RCC 7860 (cell line): ENCODE measurements at places on chromosomes 1 and 21.

DNA sequence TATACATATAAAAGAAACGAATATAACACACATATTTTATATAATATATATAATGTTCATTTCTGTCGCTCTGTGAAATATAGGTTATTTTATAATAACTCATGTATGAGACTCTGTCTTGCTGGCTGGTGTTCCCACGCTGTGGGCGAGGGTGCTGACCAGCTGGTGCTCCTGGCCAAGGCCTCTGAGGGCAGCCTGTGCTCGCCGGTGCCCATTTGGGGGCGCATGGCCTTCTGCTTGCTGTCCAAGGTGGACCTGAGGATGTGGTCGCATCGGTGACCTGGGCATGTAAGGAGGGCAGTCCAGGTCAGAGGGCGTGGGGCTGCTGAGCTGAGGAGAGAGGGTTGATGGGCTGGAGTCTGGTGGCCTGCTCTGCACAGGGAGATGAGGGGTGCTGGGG, 1.1 kb upstream of the PCP4 start:
- no peak for DNase-seq

GRCh38 chr1:232628335-232629249, 1.3 kb downstream of the SIPA1L2 start:
- DNase-seq, result peak; percentile 52

DNA sequence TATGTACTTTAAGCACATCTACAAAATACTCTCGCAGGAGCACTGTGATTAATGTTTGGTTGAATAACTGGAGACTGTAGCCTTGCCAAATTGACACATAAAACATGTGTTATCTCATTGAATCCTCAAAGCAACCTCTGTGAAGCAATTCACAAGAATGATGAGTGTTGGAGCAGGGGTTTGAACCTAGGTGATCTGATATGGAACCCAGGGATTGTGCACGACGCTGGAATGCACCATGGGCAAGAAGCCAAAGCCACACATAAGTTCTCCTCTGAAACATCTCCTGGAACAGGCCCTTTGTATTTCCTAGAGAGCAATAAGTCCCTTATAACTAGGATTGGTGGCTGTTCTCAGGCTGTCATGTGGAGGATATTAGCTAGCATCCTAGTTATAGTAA, 124.6 kb upstream of the IVNS1ABP start:
- peak; percentile 93 for DNase-seq

GRCh38 chr1:38138498-38139233, 92.1 kb upstream of the POU3F1 start:
- DNase-seq, result peak; percentile 99

- no peak for DNase-seq
Measured at GRCh38 chr1:100955322-100955721, 59.4 kb downstream of the SLC30A7 start.

DNA sequence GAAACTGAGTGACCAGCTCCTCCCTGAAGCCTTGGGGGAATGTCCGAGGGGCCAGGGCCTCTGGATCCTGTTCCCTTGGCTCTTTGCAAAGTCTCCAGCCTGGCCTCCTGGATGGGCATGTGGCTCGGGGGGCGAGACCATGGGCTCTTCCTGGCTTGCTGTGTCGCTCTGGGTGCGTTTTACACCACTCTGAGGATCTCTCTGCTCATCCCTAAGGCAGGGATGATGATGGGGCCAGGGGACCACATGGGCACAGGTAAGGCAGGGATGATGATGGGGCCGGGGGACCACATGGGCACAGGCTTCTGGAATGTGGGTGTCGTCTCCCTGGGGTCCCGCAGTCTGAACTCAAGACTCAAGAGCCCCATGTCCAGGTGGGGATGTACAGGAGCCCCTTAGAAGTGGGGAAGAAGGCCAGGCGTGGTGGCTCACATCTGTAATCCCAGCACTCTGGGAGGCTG, 17.7 kb downstream of the TP73 start:
- DNase-seq, result no peak

DNA sequence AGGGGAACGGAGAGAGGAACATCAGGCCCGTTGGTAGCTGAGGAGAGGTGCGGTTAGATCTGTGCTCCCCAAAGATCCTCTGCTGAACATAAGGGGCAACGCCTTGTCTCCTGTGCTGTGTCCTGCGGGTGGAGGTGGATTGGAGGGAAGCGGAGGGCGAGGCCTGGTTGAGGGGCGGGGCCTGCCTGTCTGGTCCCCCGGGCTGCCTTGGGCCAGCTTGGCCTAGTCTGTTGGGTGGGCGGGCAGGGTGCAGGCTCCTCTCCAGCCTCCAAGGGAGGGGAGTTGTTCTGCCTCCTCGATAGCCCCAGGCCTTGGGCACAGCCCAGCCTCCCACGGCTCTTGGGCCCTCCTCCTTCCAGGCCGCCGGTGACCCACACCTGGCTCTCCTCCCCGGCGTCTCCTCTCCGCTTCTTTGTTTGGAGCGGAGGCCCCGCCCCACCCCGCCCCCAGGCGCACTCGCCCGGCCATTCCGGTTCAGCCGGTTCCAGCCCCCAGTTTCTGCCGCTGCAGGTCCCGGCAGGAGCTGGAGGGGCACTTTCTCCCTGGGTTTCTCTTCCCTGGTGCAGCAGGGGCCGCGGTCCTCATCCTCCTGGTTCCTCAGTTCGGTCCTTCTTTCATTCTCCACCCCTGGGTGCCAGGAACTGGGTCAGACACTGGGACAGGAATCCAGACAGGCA, 19.4 kb downstream of the PTPRF start:
- DNase-seq, result no peak

- peak; percentile 3 for DNase-seq
Measured at GRCh38 chr21:8997011-8997440, 1524.4 kb upstream of the TPTE start.

GRCh38 chr1:15843826-15844572, 3.5 kb upstream of the SPEN start:
- no peak for DNase-seq

- DNase-seq, result no peak
Measured at GRCh38 chr1:37817481-37817880, 9.5 kb upstream of the YRDC start.

GRCh38 chr1:212700892-212701819, 1.5 kb upstream of the BATF3 start:
- DNase-seq, result no peak

DNA sequence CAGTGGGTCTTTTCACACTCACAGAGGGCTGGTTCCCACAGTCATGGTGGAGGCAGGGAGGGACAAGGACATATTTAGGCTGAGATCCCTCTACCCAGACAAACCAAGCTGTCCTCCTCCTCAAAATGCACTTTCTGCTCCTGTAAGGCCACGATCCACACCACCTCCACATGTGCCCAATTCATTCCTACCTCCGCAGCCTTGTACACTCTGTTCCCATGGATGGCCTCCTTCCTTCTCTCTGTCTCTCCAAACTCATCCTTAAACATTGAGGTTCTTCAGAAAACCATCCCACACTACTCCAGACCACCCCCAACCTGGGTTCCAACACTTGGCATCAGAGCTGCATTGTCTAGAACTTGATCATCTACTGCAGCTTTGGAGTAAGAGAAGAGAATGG, 404.3 kb upstream of the BEND5 start:
- no peak for DNase-seq

- DNase-seq, result no peak
Measured at GRCh38 chr1:155015527-155016230, 13.1 kb downstream of the ZBTB7B start.

DNA sequence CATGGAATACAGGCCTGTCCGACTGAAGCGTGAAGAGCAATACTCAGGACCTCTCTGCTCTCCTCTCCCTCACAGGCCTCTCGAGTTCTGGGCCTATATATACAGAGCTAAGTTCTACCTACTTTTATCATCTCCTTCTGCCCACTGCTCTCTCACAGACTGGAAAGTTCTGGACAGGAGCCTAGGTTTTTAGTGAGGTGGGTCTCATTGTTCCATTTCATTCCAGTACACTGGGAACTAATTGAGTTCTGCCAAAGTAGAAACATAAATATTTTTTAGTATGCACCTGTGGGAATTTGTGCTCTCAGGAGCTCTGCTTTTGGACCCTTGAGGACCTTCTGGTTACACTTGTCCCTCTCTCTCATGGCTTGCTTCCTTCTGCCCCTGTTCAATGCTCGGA, at the start of gene TEDDM1:
Gene TEDDM1, minus strand, starts transcription at position 101 of the 400 bp plus-strand sequence. CDS start 182 bp downstream, outside the sequence.
- DNase-seq, result no peak

GRCh38 chr1:103109311-103109920, 1.1 kb upstream of the COL11A1 start:
- DNase-seq, result no peak

GRCh38 chr21:45162115-45162514, 87.7 kb downstream of the ADARB1 start:
- no peak for DNase-seq

DNA sequence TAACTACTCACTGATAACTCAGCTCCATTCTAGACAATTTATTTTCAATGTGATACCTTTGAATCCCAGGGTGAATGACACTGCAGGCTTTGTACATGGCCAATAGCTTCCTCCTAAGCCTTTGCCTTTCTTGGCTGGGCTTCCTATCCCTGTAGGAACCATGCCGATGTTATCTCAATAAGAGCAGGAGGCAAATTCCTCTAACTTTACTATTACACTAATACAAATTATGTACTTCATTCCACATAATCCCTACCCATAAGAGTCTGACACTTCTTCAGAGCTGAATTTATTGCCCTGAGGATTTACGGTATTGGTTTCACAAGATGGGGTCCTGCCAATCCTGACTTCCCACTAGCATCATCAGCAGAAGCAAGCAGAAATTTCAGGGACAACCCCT, 14.0 kb downstream of the TGFBR3 start:
- no peak for DNase-seq

DNA sequence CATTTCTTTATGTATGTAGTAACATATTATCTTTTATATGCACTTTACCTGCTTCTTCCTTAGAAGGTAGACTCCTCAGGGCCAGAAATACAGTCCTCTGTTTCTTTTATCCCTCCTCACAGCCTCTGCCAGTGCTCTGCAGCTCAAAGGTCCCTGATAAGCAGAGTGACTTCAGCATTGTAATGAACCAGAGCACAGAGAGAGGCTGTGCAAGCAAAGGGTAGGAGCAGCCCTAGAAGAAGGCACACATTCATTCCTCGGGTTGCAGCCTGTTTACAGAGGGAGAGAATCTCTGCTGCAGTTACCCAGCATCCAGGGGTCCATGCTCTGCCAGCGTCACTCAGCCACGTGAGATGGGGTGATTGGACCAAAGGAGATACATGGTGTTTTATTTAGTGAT, 101.1 kb downstream of the RHOU start:
- DNase-seq, result no peak

- DNase-seq, result no peak
Measured at GRCh38 chr1:179205284-179205683, 24.2 kb downstream of the ABL2 start.

- no peak for DNase-seq
Measured at GRCh38 chr1:9143250-9143649, 14.3 kb upstream of the GPR157 start.

GRCh38 chr21:38797470-38797869, 8.3 kb upstream of the ETS2 start:
- peak; percentile 89 for DNase-seq

DNA sequence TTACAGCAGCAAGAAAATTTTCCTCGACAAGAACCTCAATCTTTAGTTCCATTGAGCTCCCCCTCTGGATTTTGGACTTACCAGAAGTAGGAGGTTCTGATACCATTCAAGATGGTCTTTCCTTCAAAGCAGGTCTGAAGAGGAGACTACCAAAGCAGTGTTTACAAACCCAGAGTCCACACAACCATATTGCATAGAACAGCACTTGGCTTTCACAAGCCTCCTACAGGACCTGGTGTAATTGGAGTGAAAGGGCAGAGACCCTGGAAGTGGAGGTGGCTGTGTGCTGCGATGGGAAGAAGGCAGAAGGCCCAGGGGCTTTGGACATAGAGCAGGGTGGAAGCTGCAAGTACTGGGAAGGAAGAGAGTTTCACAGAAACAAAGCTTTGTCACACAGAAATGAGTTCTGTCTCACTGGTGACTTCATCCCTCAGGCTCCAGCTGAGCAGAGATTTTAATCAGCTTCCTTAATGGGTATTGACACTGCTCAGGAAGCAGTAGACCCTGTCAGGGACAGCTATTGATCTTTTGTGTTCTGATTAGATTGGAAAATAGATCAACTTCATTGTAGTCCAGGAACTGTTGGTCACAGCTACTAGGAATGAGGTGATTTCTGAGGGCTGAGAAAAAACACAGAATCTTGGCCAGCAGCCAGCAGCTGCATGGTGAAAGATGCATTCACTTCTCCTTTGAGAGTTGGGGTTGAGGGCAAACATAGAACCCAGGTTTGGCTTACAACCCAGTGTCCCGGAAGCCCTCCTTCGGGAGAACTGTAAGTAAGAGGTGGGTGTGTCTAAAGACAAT, 124.0 kb downstream of the SYT2 start:
- peak; percentile 40 for DNase-seq

GRCh38 chr1:204574865-204575163, 58.6 kb downstream of the MDM4 start:
- DNase-seq, result no peak

- DNase-seq, result no peak
Measured at GRCh38 chr1:103931891-103932290, 182.2 kb downstream of the AMY1C start.

DNA sequence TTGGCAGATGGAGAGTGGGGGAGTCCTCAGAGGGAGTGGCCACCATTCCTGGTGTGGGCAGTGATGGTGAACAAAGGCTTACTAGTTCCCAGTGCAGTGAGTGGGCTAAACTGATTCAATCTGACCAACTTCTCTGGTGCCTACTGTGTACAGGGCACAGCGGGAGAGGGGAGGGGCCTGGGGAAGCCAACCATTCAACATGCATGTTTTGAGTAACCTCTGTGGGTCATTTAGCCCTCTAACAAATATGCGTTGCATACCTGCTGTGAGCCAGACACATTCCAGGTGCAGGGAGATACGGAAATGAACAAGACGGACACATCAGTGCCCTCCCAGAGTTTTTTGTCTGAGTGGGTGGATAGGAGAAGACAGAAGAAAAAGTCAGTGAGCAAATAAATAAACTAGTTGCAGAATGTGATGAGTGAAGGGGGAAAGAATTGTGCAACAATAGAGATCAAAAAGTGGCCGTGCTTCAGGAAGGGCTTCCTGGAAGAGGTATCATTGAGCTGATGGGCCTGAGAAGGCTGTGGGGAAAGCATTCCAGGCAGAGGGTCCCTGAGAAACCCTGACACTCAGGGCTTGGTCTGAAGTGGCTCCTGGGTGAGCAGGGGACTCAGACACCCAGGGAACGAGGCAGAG, 78.8 kb downstream of the EPHB2 start:
- DNase-seq, result peak; percentile 9
